ENCODE measurements at places on chromosomes 12 and 14. TPM values are rescaled to one million over a fixed set of nuclear protein-coding genes. Genes with fewer than 3 reads are reported as not detected.

GRCh38 chr14:67853715-67854114 is 34.1 kb downstream of the RAD51B start:
- ATAC-seq, result no peak

DNA sequence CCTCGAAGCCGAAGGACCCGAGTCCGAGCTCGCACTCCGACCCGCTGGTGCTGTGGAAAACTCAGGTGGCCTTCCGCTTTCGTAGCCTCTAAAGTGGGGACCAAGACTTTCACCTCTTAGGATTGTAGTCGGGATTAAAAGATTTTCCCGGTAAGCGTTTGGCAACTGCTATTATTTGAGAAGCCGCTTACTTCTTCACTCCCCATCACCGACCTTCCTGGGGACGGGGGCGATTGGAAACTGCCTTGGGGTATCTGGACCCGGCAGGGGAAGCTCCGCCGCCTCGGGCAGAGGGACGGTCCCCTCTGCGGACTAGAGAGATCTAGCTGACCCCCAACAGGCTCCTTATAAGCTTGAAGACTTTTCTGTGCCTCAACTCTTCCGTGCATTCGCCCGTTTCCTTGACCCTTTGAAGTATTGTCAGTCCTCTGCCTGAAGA is 659 bp downstream of the TRAFD1 start:
- no peak for ATAC-seq

TMPRSS12 gene
- total RNA-seq, result not detected

CHGA gene
- 0.08 TPM for total RNA-seq

IFNG gene
- total RNA-seq, result not detected
